ENCODE measurements at places on chromosomes 4 and X.

- DNase-seq, result no peak
Measured at GRCh38 chrX:6384921-6385320, 150.0 kb downstream of the VCX3A start.

DNA sequence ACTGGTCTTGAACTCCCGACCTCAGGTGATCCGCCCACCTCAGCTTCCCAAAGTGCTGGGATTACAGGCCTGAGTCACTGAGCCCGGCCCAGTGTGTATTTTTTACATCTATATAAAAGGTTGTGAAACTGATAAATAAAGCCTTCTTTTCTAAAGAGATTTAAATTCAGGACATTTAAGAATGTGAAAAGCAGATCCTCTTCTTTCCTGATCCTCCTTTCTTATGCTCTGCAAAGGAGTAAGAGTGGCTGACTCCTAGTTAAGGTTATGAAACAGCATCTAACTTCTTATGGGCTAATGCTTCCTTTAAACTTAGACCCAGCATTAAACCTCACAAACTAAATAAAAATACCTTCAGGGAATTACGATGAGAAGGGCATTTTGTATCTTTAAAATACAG, 197.7 kb upstream of the MAB21L2 start:
- DNase-seq, result no peak

GRCh38 chr4:165364452-165365080, 14.2 kb upstream of the CPE start:
- no peak for DNase-seq

DNA sequence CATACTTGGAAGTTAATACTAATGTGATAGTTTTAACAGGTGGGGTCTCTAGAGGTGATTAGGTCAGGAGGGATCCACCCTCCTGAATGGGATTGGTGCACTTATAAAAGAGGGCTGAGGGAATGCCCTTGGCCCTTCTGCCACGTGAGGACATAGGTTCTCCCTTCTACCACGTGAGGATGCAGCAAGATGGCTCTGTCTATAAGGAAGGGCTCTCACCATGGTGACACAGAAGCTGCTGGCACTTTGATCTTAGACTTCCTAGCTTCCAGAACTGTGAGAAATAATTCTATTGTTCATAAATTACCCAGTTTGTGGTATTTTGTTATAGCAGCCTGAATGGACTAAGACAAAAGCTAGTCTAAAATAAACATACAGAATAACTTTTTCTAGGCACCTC, 1.0 kb downstream of the AADAT start:
- no peak for DNase-seq

DNA sequence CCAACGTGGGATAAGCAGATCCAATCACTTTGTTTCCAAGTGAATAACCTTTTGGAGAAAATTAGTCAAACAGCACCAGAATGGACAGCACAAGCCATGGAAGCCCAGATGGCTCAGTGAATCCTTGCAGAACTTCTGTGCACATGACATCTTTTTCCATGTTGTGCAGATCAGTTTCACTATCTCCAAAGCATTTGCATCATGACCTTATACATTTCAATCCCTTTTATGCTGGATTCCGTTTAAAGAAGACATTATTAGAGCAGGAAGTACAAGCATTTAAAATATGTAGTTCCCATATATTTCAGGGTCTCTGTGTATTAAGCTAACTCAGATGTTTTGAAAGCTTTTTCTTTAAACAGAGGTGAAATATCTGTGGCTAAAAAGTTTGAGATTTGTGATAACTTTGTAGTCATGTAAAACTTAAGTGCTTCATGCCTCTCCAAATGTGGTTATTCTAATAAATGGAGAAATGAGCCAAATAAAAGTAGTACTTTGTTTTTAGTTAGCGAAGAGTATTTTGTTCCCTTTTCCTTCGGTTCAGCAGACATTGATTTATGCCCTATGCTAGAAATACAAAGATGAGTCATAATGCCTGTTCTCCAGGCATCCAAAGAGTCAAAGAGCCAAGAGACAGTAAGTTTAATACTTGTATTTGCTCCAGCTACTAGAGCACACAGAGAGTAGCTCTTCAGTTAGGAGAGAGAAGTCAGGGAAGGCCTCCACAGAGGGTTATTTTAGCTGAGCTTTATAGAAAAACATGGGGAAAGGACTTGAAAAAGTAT, 39.0 kb downstream of the PLAC8 start:
- peak; percentile 51 for DNase-seq

GRCh38 chr4:103493450-103494159, 226.2 kb downstream of the TACR3 start:
- no peak for DNase-seq

DNA sequence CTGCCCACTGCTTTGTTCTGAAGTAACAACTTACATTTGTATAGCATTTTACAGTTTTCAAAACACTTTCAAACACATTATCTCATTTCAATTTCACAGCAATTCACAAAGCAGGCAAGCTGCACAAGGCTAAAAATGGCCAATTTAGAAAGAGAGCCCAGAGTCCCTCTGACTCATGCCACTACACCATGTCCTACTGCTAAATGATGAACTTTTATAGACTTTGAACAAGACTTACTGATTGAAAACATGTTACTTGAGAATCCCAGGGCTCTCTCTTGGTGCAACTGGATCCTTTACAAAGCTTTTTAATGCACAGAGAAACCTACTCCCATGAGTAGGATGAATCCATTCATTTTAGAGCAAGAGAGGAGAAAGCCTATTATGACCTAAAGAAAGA, 5.8 kb upstream of the G3BP2 start:
- DNase-seq, result no peak

DNA sequence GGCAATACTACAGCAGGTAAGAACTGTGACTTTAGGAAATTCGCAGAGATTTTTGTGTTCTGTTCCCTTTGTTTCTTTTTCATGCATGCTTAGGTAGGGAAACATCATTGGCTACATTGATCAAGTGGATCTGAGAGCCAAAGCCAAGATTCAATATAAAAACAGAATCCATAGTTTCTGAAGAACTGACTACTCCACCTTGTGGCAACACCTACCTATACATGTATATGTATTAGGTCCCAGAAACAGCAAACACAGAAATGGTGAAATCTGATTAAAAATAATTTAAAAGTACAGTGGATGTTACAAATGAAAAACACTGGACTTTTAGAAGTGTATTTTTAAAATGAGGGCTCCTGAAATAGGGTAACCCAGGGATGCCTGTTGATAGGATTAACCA, 322.6 kb upstream of the MAOA start:
- DNase-seq, result no peak

DNA sequence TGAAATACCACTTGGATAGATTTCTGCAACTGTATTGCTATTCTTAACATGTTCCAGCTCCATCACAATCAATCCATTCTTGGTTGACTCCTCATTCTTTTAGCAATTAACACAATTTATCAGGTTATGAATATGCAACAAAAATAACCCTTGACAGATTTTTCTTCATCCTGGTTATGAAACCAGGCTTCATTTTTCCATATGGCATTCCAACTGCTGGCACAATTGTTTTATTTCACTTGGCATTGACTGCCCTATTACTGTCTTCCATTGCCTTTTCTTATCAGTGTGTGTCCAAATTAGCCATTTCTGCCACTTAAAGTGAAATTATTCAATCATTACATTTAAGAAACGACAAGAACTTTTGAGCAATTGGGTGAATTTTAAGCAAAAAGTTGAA, 388.8 kb upstream of the EPHA5 start:
- no peak for DNase-seq

GRCh38 chr4:86367577-86367976, 7.7 kb upstream of the MAPK10 start:
- no peak for DNase-seq

DNA sequence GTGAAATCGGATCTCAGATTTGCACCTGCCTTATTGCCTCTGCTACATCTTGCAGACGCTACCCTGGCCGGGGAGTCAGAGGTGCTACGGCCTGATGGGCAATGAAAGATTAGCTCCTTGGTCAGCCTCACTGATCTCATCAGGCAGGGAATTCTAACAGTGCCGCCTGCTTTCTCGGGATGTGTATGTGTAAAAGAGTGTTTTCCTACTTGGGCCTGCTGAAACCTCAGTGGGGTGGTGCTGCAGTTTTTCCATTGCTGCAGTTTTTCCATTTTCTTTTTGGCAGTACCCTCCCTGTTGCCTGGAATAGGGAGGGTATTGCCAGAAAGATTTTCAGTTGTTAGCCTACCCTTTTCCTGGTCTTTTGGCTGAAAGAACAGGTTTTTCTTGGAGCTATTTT, 117.5 kb downstream of the CDKL5 start:
- no peak for DNase-seq

DNA sequence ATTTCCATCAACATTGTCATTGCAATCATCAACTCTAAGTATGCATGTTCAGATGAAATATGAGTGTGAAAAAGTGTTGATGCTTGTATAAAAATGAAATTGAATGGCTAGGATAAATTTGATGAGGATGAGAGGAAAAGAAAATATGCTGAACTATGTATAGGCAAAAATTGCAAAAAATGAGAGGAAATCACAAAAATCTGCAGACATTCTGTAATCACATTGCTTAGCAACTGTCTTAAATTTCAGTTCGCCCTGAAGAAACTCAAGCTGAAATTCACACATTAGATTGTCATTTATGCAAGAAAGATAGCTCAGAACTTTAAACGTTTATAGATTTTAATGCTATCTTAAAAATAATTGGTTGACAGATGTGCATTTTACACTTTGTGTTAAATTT, 1098.8 kb upstream of the IGFBP7 start:
- DNase-seq, result no peak

Measured in HCEC 1CT (cell line).